ENCODE measurements at places on chromosomes 5 and 9. TPM values are rescaled to one million over a fixed set of nuclear protein-coding genes. Genes with fewer than 3 reads are reported as not detected.

UBTD2 gene
- total RNA-seq: 24.8 TPM

KCTD16 gene
- 0.19 TPM for total RNA-seq

DRD1 gene
- total RNA-seq: not detected

SAXO1 gene
- total RNA-seq: not detected

ARHGEF37 gene
- 16.7 TPM for total RNA-seq

IL13 gene
- total RNA-seq: not detected

SLC6A19 gene
- total RNA-seq: not detected

HTR1A gene
- not detected for total RNA-seq

IFNA13 gene
- total RNA-seq: not detected

LCN1 gene
- total RNA-seq: not detected

TAF11L9 gene
- not detected for total RNA-seq

FRMD3 gene
- 11.1 TPM for total RNA-seq

FAXDC2 gene
- 6.2 TPM for total RNA-seq

CCL27 gene
- total RNA-seq: not detected

SELENOP gene
- total RNA-seq: 4.9 TPM

SIT1 gene
- total RNA-seq: not detected

RUFY1 gene
- 36.7 TPM for total RNA-seq

PDE6A gene
- total RNA-seq: under 0.01 TPM

FOXE1 gene
- total RNA-seq: not detected

SEMA4D gene
- total RNA-seq: 6.9 TPM

SLC25A2 gene
- total RNA-seq: 0.48 TPM

SH3PXD2B gene
- 48.3 TPM for total RNA-seq

PTGES gene
- 0.33 TPM for total RNA-seq

ZNF483 gene
- total RNA-seq: 2.9 TPM

SEC16A gene
- 54.9 TPM for total RNA-seq

CDKN2B gene
- total RNA-seq: 9.1 TPM

ROPN1L gene
- total RNA-seq: 0.96 TPM

SOX30 gene
- not detected for total RNA-seq

C5orf34 gene
- 2.6 TPM for total RNA-seq

GPX8 gene
- 80.4 TPM for total RNA-seq

SYNPO gene
- 37.9 TPM for total RNA-seq

OR1N1 gene
- total RNA-seq: not detected

ECM2 gene
- total RNA-seq: under 0.01 TPM

PLPP7 gene
- total RNA-seq: 2.6 TPM

RNF208 gene
- 0.19 TPM for total RNA-seq

TLX3 gene
- not detected for total RNA-seq

CCDC183 gene
- total RNA-seq: 0.65 TPM

PALM2AKAP2 gene
- total RNA-seq: under 0.01 TPM

LRRC70 gene
- 48.7 TPM for total RNA-seq

CBY3 gene
- not detected for total RNA-seq

PCDHB8 gene
- total RNA-seq: 0.29 TPM

FAM81B gene
- not detected for total RNA-seq

MAT2B gene
- 82.3 TPM for total RNA-seq

SLCO4C1 gene
- not detected for total RNA-seq

ARSI gene
- total RNA-seq: 0.19 TPM

GFI1B gene
- total RNA-seq: not detected

LECT2 gene
- not detected for total RNA-seq

BARHL1 gene
- total RNA-seq: not detected

MCIDAS gene
- total RNA-seq: not detected

RELL2 gene
- total RNA-seq: 4.6 TPM

AK1 gene
- total RNA-seq: 66.9 TPM

CCL19 gene
- total RNA-seq: not detected

FAM153A gene
- not detected for total RNA-seq

APC gene
- total RNA-seq: 67.9 TPM

FYB1 gene
- not detected for total RNA-seq

STPG3 gene
- not detected for total RNA-seq

CDHR2 gene
- total RNA-seq: not detected

SH3TC2 gene
- total RNA-seq: 15.4 TPM

PPWD1 gene
- 29.1 TPM for total RNA-seq

SLC9A3 gene
- 2.3 TPM for total RNA-seq
